ENCODE measurements at places on chromosomes 6 and 20.

DNA sequence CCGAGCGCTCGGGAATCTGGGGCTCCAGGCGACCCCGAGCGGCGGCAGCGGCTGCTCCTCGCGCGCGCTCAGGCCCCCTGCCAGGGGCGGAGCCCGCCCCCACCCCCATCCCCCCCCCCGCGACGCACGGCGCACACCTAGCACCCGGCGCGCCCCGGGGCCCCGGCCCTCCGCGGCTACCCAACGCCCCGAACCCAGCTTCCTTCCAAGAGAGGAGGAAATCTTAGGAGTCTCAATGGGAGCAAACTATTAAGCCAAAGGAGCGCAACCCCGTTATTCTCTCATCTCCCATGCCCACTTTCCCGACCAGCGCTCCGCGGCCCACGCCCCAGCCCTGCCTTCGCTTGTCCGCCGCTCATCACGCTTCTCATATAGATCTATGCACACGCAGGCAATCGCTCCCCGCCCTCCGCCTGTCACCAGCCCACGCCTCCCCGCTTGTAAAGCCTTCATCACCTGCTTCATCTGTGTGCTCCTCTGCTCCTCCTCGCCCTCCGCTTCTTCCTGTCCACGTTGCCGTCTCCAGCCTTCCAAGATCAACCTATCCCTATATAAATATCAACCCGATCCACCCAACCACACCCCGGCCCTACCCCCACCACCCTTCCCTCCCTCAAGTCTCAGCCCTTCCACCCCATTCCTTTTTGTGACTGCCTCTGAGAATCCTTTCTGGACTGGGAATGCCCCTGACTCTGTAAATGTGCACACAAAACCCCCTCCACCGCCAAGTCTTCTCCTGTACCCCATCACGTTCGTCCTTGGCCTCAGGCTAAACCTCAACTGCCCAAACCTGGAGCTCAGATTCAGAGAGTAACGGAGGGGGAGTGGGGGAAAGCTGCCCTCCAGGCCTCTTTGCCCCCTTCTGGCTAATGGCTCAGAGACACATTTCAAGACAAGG lies at the start of gene DLK2:
DLK2 (minus strand) TSS at position 18 of the 898 bp plus-strand sequence. CDS start 723 bp downstream, outside the sequence.
- peak; percentile 67 for DNase-seq

GRCh38 chr6:90412538-90413369 lies 116.1 kb upstream of the BACH2 start:
- no peak for DNase-seq

DNA sequence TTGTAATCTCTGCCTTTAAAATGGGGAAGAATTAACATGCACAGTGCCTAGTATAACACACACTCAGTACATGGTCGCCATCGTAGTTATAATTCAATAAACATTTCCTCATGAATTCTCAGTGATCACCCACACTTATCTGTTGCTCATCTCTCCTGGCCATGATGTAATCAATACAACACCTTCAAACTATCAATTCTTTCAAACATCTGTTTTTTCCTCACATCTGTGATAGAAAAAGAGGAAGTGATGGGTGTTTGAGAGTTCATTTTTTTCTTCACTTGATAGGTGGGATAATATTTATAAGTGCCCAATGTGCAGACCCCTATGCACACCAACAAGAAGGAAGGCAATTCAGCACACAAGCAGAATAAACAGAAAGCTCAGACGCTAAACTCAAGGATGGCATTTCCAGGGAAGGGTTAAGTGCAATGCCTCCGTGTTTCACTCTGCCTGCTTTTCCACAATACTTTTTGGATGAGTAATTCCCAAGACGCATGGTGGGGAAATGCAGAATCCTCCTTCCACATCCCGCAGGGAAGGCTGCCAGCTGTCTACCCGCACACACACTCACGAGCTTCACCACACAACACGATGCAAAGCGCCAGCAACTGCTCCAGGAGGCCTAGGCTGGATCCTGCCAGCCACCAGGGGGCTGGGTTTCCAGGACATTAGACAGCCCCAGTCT lies 100.3 kb downstream of the GMPR start:
- DNase-seq, result peak; percentile 36

GRCh38 chr6:149825292-149825691 lies 38.9 kb downstream of the LRP11 start:
- DNase-seq, result no peak

DNA sequence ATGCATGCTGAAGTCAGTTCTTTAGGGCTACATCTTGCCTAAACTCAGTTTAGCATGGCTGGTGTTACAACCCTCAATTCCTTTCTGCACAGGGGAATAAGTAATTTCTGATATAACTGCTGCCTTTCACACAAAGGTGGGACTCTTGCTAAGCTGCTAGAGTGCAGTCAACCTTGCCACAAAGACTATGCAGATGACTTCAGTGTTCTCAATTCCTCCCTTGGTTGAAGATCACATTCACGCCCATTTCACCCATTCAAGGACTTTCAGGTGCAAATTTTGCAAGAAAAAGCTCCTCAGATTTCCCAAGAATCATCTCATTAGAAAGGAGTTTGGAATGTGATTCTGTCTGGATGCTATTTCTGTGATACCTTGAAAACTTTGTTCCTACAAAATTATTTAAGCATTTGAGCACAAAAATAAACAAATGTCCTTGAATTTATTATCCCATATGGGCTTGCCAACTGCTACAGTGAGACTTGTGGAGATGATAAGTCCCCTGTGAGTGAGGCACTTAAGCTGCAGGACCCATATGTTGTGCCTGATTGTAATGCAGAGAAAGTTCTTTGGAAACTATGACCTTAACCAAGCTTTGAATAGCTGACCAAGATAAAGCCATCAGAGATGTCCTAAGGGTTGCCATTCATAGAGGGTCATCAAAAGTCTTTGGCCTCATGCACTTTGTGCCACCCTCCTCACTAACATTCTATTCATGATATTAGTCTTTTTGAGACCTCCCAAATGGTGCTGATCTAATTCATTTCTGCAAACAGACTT lies 111.8 kb downstream of the PLCB4 start:
- DNase-seq, result no peak

DNA sequence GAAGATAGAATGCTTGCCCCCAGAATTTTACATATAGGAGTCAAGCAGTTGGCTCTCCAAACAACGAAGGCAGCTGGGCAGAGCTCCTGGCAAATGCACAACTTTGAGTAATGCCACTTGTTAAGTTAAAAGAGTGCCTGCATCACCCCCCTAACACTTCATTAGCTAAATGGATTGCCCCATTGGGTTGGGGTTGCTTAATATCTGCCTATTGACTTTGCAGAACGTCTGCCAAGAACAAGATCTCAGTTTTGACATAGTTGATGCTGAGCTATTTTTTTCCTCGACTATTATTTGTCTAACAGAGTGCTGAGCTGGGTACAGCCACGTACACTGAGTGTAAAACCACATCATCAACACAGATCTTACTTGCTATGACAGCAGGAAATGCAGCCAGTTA lies 12.1 kb downstream of the ANKRD60 start:
- no peak for DNase-seq

DNA sequence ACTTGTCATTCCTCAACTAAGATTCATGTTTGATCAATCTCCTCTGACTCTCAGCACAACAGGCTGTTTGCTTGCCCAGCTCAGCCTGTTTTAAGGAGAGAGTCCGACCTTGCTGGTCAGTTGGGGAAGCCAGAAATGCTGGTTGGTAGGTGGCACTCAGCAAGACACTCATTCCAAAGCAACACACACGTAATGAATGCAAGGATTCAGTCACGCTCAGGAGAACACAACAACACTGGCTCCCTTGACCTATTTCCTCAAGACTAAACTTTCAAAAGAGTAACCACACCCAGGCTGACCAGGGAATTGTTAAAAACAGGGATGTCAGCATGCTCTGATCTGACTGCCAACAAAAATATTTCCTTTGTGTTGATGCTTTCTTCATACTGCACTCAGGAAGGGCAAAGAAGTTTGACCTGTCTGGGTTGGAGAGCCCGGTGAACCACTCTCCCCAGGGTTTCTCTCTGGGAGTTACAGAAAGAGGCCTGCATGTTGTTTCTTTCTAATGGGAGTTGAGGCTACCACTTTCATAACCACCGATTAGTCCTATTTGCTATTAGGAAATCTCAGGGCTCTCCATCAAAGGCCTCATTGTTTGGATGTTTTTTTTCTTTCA lies 25.6 kb upstream of the PREP start:
- DNase-seq, result no peak

GRCh38 chr6:90294614-90294988 lies 2.0 kb downstream of the BACH2 start:
- no peak for DNase-seq

- DNase-seq, result no peak
These were observed 194.5 kb upstream of the KHDRBS2 start for GRCh38 chr6:62480544-62480943.

- no peak for DNase-seq
These were observed 133.0 kb downstream of the GPX5 start for GRCh38 chr6:28658475-28659249.

GRCh38 chr20:46544576-46544975 lies 5.9 kb downstream of the OCSTAMP start:
- DNase-seq, result no peak

- no peak for DNase-seq
These were observed 66.6 kb downstream of the PRND start for GRCh38 chr20:4788314-4788713.

GRCh38 chr6:4351520-4352321 lies 216.3 kb upstream of the ECI2 start:
- no peak for DNase-seq

DNA sequence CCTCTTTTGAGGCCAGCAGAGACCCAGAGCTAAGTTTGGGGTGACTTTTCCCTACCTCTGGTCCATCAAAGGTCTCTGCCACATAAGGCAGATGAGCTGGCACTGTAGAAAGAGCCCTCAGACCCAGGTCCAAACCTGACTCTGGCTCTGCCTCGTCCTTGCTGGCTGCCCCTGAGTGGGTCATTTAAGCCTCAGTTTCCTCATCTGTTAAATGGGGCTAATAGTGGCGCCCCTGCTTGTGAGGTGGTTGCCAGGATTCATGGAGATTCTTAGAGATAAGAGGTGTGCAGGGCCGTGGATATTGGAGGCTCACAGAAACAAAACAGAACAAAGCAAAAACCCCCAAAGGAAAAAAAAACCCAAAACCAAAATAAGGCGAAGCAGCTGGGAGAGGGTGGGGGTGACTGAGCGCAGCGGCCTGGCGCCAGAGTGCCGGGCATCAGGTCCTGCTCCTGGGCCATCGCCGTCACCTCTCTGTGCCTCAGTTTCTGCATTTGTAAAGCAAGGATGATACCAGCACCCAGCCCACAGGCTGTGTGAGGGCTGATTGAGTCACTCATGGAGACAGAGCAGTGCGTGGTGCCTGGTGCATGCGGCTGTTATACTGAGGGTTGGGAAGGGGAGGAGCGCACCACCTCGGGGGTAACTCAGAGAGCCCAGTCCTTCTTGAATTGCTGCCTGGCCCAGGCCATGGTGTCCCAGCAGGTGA lies 133.8 kb upstream of the PTPN1 start:
- no peak for DNase-seq

DNA sequence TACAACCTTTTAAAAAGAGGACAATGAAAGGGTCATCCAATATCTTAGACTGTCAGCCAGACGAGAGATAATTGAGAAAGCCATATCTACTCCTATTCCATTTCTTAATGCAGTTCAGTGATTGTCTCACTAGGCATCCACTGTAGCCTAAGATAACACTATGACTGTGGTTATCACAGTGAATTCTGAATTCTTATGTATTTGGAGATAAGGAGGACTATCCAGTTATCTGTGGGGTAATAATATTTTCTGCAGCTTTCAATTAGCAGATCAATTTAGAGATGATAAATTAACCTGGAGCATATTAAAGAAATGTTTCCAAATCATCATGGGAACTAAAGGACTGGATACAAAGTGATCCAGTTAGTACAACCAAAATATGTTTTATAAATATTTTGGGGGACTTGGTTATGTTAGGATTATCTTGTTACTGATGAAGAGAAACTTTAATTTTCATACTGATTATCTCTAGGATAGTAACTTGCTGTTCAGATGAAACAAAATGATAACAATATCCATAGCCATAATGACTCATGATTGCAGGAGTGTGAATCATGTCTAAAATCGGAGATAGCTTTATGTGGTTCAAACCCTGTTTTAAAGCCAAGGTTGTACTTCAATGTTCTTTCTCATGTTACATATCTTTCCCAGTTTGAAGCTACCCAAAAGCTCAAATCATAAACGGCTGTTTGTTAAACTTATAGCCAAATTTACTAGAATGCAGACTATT lies 1152.0 kb downstream of the HACE1 start:
- no peak for DNase-seq

DNA sequence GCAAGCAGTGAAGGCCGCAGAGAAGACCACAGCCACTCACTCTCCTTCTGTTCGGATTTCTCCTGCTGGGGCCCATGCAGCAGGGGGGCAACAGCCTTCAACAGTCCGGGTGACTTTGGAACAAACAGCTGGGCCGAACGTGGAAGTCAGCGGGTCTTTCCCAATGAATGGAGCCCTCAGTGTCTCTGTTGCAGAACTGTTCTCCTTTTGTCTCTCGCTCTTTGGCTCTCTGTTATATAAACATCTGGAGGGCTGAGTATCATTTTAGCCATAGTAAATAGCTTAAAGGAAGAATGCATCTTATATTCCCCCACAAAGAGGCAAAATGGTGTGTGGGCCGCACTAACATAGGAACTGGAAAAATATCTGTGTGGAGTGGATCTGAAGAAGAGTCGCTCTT lies 136.7 kb upstream of the RALGAPA2 start:
- no peak for DNase-seq

DNA sequence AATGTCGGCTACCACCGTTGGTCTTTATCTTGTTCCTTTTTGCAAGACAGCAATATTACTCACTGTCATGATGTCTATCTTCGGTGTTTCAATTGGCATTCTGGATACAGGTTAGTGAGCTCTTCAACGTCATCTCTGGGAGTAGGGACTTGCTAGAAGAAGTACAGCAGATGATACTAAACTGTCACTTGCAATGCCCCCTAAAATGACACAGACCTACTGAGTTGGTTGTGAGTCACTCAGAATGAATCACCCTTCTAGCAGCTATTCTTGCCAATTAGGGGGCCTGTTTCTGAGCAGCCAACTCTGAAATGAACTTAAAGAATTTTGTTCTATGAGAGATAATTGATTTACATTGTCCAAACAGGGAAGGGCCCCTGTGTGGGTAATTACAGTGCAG lies 176.5 kb downstream of the SLC16A10 start:
- peak; percentile 72 for DNase-seq

DNA sequence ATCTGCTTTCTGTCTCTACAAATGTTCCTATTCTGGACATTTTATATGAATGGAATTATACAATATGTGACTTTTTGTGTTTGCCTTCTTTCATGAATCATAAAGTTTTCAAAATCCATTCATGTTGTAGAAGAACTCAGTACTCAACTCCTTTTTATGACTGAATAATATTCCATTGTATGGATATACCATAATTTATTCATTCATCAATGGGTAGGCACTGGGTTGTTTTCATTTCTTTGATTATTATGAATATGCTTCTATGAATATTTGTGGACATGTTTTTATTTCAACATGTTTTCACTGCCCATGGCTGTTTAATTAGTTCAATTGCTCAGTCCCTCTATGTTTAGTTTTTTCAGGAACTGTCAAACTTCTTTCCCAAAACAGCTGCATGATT lies 76.5 kb upstream of the GTSF1L start:
- DNase-seq, result no peak

Data from K562 (cell line).